ENCODE measurements at places on chromosomes 5 and 9. TPM values are rescaled to one million over a fixed set of nuclear protein-coding genes. Genes with fewer than 3 reads are reported as not detected.

The FAM200C gene
- 4.6 TPM for total RNA-seq

The FAM78A gene
- total RNA-seq = 0.54 TPM

The SELENOP gene
- 229 TPM for total RNA-seq

The PCDHGA11 gene
- 20.1 TPM for total RNA-seq

The GPR151 gene
- total RNA-seq = not detected

The DNM1 gene
- total RNA-seq = 9.4 TPM

The CNTNAP3 gene
- 0.39 TPM for total RNA-seq

The POU5F2 gene
- total RNA-seq = 4.9 TPM

The TRAF2 gene
- total RNA-seq = 9.2 TPM

The PTGER4 gene
- 11.1 TPM for total RNA-seq

The INSYN2B gene
- 1.1 TPM for total RNA-seq

The GABRB2 gene
- total RNA-seq = not detected

Measured in articular chondrocyte of knee joint (primary cell).